ENCODE measurements at places on chromosomes 16 and 17. TPM values are rescaled to one million over a fixed set of nuclear protein-coding genes. Genes with fewer than 3 reads are reported as not detected.

DNA sequence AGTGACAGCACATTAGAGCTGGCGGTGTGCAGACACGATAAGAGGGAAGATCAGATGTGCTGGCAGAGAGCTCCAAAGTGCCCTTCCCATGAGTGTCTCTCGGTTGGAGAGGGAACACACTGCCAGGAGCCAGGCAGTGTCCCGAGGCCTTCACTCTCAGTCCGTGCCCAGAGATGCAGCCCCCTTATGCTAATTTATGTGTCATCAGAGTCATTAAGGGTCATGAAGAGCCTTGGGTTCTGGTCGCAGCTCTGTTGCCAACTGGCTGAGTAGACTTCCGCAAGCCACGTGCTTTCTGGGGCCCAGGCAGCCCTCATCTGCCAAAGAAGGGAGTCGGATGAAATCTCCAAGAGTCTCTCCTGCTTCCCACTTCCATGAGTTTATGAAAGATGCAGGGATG lies 232.5 kb downstream of the MSI2 start:
- no peak overlapping the region for H3K27ac ChIP-seq
- H3K36me3 ChIP-seq: peaks cover 2% of the 10 kb centered on the region
- DNase-seq: no peak
- no peaks in the 10 kb centered on the region for H3K27me3 ChIP-seq
- no peak overlapping the region for H3K4me3 ChIP-seq
- H3K4me1 ChIP-seq: no peaks in the 10 kb centered on the region

GRCh38 chr17:50050431-50051032 lies 5.4 kb upstream of the ITGA3 start:
- peaks cover 30% of the 10 kb centered on the region for H3K4me1 ChIP-seq
- no peak for DNase-seq
- no peaks in the 10 kb centered on the region for H3K36me3 ChIP-seq
- peak overlapping the region; percentile 8 for H3K27ac ChIP-seq

- no peaks in the 10 kb centered on the region for H3K27me3 ChIP-seq
- H3K4me3 ChIP-seq: no peak overlapping the region
- H3K27ac ChIP-seq: no peak overlapping the region
- H3K4me1 ChIP-seq: peaks cover 26% of the 10 kb centered on the region
- DNase-seq: no peak
Measured at GRCh38 chr17:40287159-40287493, 553 bp upstream of the CDC6 start.

- H3K27me3 ChIP-seq: no peaks in the 10 kb centered on the region
- peak; percentile 77 for DNase-seq
- peak within 1 kb of the TSS; percentile 69 for H3K27ac ChIP-seq
- H3K4me1 ChIP-seq: peaks cover 28% of the 10 kb centered on the region
- H3K4me3 ChIP-seq: peak within 1 kb of the TSS; percentile 86
- H3K36me3 ChIP-seq: peaks cover 55% of the 10 kb centered on the region
Measured at GRCh38 chr16:1772908-1773702, at the start of gene MRPS34. TSS of gene MRPS34 (minus strand) at chr16:1773134. CDS start at chr16:1773119, 15 bp downstream.

DNA sequence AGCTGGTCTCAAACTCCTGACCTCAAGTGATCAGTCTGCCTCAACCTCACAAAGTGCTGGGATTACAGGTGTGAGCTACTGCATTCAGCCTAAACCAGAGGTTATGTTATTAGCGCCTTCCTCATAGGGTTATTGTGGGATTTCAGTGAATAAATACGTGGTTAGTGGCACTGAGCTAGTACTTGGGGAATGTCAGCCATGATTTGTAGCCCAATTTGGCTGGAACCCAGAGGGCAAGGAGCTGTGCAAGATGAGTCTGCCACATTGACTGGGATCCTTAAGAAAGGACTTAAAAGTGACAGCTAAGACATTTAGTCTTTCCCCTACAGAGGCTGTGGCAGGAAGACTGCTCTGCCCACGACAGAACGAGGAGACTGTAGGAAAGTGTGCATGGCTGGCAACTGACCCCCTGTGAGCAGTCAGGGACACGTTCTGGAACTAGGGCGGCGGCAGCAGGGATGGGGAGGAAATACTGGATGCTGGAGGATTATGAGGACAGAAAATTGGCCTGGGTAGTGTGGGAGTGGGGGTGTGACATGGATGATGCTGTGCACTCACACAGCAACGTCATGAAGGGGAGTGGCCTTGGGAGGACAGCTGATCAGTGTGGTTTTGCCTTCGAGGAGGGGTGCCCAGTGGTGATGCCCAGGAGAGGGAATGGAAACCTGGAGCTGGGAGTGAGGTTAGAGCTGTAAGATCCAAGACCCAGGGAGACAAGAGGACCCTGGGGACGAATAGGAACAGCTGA lies 14.6 kb downstream of the ATP5PD start:
- peaks cover 6% of the 10 kb centered on the region for H3K4me1 ChIP-seq
- H3K27ac ChIP-seq: no peak overlapping the region
- H3K4me3 ChIP-seq: peak overlapping the region; percentile 10

DNA sequence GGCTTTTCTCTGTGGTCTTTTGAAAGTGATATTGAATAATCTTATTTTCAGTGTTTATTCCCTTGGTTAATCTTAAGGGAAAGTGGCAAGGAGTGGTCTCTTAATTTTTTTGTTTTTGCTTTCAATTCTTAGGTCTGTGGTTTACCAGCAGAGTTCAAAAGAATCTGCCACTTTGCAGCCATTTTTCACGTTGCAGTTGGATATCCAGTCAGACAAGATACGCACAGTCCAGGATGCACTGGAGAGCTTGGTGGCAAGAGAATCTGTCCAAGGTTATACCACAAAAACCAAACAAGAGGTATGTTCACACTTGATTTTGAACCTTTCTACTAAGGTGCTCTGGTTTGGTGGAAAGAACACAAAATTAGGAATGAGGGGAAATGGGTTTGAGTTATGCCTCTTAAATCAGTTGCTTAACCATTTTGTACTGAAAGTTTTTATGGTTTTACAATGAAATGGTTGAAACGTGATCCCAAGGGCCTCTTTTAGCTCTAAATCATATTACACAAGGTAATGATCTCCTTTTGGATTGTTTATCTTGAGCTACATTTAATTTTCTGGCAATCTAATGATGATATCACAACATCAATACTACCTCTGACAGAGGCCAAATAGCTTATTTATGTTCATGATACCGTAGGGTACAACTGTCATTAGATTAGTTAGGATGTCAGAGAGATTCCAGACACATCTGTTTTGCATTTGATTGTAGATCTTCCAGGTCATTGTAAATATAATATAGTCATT lies 51.6 kb upstream of the CRISPLD2 start:
- H3K4me1 ChIP-seq: no peaks in the 10 kb centered on the region
- H3K4me3 ChIP-seq: no peak overlapping the region
- H3K27me3 ChIP-seq: no peaks in the 10 kb centered on the region
- H3K36me3 ChIP-seq: peaks cover 74% of the 10 kb centered on the region

GRCh38 chr16:3020247-3020603 lies at the start of gene TNFRSF12A:
TSS of gene TNFRSF12A (plus strand) at chr16:3020368. CDS start at chr16:3020398, 30 bp downstream.
- H3K27me3 ChIP-seq: peaks cover 15% of the 10 kb centered on the region
- DNase-seq: peak; percentile 88
- peaks cover 50% of the 10 kb centered on the region for H3K4me1 ChIP-seq
- peak within 1 kb of the TSS; percentile 64 for H3K4me3 ChIP-seq

GRCh38 chr16:69186642-69187445 lies at the start of gene SNTB2:
TSS of gene SNTB2 (plus strand) at chr16:69187164. CDS start at chr16:69187167, 3 bp downstream.
- H3K36me3 ChIP-seq: no peaks in the 10 kb centered on the region
- peak within 1 kb of the TSS; percentile 58 for H3K27ac ChIP-seq
- H3K27me3 ChIP-seq: no peaks in the 10 kb centered on the region
- DNase-seq: peak; percentile 93

DNA sequence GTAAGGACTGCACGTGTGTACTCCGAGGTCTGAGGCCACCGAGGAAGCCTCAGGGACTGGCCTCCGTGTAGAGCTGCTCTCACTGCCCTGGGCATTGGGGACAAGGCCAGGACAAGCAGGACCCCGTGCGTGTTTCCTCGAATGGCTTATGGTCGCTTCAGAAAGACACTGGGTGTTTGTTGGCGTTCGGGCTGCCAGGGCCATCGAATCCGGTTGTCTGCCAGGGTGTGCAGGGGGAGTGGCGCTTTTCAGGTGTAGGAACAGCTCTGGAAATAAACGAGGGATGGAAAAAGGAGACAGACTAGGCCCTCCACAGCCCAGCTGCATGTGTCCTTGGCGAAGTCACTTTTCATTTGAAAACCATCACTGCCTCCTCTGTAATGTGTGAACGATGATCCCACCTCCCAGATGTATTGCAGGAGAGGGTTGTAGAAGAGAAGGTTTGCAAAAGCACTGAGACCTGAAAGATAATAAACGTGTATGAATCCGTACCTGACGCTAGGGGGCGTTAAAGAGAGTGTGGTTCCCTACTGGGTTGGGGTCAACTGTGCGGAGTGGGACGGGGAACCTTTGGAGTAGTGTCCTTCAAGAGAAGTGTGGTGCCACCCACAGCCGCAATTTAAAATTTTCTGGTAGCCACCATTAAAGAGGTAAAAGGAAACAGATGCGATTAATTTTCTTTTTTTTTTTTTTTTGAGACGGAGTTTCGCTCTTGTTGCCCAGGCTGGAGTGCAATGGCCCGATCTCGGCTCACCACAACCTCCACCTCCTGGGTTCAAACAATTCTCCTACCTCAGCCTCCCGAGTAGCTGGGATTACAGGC lies 2.1 kb upstream of the ZSCAN10 start:
- H3K27ac ChIP-seq: no peak overlapping the region
- H3K4me3 ChIP-seq: no peak overlapping the region
- peak; percentile 46 for DNase-seq
- no peaks in the 10 kb centered on the region for H3K36me3 ChIP-seq
- peaks cover 36% of the 10 kb centered on the region for H3K27me3 ChIP-seq

DNA sequence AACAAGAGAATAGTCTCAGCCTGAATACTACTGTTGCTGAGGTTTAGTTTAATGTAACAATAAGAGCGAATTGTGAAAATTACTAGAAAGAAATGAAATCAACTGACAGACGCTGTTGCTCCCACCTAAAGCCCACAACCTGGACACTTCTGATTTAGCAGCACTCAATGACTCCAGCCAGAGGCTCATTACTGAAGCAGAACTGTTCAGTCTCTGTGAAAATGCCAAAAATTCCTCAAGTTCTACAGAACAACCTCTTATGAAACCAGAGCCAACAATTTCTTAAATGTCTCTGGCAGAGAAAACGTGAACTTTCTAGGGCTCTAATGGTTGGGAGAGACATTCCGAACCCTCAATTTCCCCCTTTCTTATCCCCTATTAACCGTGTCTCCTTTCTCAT lies 9.9 kb downstream of the PSME3IP1 start:
- peaks cover 6% of the 10 kb centered on the region for H3K4me1 ChIP-seq
- no peak overlapping the region for H3K27ac ChIP-seq
- no peaks in the 10 kb centered on the region for H3K27me3 ChIP-seq
- no peak for DNase-seq
- H3K4me3 ChIP-seq: no peak overlapping the region
- H3K36me3 ChIP-seq: peaks cover 22% of the 10 kb centered on the region

GRCh38 chr16:31270795-31271194 lies 11.0 kb downstream of the ITGAM start:
- H3K27me3 ChIP-seq: peaks cover 3% of the 10 kb centered on the region
- no peak overlapping the region for H3K4me3 ChIP-seq
- no peak overlapping the region for H3K27ac ChIP-seq

GRCh38 chr17:81557276-81558114 lies 5.3 kb upstream of the FAAP100 start:
- peaks cover 38% of the 10 kb centered on the region for H3K4me1 ChIP-seq
- no peaks in the 10 kb centered on the region for H3K27me3 ChIP-seq
- peaks cover 47% of the 10 kb centered on the region for H3K36me3 ChIP-seq
- no peak overlapping the region for H3K4me3 ChIP-seq

- H3K27ac ChIP-seq: no peak overlapping the region
Measured at GRCh38 chr17:46733837-46734475, 84.5 kb downstream of the WNT3 start.

GRCh38 chr16:47182318-47182717 lies 38.6 kb upstream of the NETO2 start:
- H3K27ac ChIP-seq: no peak overlapping the region
- no peaks in the 10 kb centered on the region for H3K27me3 ChIP-seq
- H3K4me3 ChIP-seq: no peak overlapping the region
- DNase-seq: no peak
- no peaks in the 10 kb centered on the region for H3K36me3 ChIP-seq
- H3K4me1 ChIP-seq: no peaks in the 10 kb centered on the region

- no peaks in the 10 kb centered on the region for H3K36me3 ChIP-seq
- no peak overlapping the region for H3K27ac ChIP-seq
- DNase-seq: no peak
- no peaks in the 10 kb centered on the region for H3K27me3 ChIP-seq
Measured at GRCh38 chr16:66701026-66701425, 4.5 kb upstream of the CMTM4 start.

DNA sequence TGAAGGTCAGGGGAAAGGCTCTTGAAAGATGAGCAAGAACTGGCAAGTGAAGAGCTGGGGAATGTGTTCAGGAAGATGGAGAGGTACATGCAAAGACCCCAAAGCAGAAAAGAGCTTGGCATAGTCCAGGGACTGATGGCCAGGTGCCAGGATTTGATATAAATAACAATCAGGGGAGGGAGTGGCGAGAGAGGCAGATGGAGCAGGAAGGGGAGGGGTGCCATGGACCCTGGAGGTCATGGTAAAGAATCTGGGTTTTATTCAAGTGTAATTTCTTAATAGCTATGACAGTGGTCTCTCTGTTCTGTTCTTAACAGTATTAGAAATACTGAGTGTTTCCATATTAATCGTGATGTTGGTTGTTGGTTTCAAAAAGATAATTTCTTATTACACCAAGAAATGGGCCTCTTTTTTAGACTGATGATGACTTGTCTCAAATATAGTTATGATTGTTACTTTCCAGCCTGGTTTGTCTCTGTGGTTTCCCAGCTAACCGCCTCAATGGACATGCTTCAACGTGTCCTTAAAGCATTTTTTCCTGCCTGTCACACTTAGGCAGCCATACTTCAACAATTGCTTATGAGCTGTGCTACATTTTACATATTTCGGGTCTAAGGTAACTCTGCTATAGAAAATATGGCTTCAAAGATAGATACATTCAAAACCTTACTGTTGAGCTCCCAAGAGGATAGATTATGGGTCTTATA lies 49.4 kb downstream of the MYH10 start:
- no peak for DNase-seq
- H3K27ac ChIP-seq: no peak overlapping the region

DNA sequence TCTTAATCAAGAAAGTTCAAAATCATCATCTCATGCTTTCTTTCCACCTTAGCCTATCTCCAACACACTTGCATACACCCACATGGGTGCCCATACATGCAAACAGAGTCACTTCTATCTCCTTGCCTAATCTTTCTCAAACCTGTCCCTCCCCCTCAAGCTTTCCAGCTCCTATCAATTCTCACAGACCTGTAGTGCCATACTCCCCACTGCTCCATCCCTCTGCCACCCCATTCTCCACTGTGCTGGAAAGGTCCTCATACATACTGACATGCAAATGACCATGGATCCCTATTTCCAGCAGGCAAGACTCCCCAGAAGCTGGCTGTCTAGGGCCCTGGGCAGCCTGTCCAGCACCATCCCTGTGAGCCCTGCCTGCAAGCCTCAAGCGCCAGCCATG lies 320.4 kb upstream of the CCL2 start:
- no peak overlapping the region for H3K27ac ChIP-seq
- no peak for DNase-seq
- H3K4me1 ChIP-seq: no peaks in the 10 kb centered on the region
- no peak overlapping the region for H3K4me3 ChIP-seq
- no peaks in the 10 kb centered on the region for H3K36me3 ChIP-seq

The SNX20 gene
- polyA plus RNA-seq: 2.1 TPM

The TBC1D3 gene
- not detected for polyA plus RNA-seq

The NBR1 gene
- 120 TPM for polyA plus RNA-seq

The IL21R gene
- 0.39 TPM for polyA plus RNA-seq

The ZFHX3 gene
- polyA plus RNA-seq: 10.5 TPM

The RPL13 gene
- polyA plus RNA-seq: 3,996 TPM

The CCL16 gene
- polyA plus RNA-seq: 0.19 TPM
